ENCODE measurements at places on chromosomes 13 and 19. TPM values are rescaled to one million over a fixed set of nuclear protein-coding genes. Genes with fewer than 3 reads are reported as not detected.

ERVK3-1 gene
- total RNA-seq = 37.4 TPM

APOC4 gene
- total RNA-seq = not detected

GRCh38 chr13:28299916-28300315 is 161.6 kb downstream of the PAN3 start:
- no peak for DNase-seq

CLASRP gene
- total RNA-seq = 119 TPM

PPM1N gene
- 3.5 TPM for total RNA-seq

GRCh38 chr13:77389625-77390000 is 62.7 kb upstream of the MYCBP2 start:
- DNase-seq = no peak

DNA sequence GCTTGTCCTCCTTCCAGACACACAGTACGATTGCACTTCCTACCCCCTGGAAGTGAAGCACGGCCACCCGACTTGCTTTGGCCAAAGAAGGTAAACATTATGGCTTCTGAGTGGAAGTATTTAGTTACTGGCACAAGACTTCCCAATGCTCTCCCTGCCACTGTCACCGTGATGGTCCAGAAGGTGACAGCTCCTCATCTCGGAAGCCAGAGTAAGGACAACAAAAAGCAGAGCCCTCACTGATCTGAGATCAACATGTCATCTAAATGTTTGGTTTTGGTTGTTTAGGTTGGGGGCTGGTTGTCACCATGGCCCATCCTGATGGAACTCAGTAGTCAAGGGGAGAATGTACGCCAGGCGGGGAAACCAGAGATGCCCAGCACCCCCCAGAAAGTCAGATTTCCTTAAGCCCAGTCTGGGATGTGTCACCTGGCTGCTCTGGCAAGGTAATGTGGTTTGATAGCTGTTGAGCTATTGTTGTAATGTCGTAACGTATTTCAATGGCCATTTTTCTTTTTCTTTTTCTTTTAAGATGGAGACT is 170.1 kb upstream of the ZNF536 start:
- DNase-seq = no peak

DNA sequence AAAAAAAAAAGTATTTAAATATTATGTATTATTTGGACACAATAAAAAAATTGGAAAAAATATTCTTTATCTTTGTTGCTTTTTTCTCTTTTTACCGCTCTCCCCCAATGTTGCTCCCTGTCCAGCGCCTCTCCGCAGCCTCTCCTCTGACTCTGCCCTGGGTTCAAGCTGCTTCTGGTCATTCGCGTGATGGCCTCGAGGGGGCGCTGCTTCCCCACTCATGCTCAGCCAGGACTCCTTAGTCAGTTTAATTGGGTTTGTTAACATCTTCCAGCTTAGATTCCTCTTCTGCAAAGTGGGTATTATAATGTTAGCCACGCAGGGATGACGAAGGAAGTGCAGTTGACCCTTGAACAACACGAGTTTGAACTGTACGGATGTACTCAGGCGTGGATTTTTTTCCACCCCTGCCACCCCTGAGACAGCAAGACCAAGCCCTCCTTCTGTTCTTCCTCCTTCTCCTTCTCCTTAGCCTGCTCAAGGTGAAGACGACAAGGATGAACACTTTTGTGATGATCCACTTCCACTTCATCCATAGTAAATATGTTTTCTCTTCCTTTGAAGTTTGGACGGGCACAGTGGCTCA is 4.9 kb upstream of the NWD1 start:
- no peak for DNase-seq

ZNF571 gene
- 3.0 TPM for total RNA-seq

DNA sequence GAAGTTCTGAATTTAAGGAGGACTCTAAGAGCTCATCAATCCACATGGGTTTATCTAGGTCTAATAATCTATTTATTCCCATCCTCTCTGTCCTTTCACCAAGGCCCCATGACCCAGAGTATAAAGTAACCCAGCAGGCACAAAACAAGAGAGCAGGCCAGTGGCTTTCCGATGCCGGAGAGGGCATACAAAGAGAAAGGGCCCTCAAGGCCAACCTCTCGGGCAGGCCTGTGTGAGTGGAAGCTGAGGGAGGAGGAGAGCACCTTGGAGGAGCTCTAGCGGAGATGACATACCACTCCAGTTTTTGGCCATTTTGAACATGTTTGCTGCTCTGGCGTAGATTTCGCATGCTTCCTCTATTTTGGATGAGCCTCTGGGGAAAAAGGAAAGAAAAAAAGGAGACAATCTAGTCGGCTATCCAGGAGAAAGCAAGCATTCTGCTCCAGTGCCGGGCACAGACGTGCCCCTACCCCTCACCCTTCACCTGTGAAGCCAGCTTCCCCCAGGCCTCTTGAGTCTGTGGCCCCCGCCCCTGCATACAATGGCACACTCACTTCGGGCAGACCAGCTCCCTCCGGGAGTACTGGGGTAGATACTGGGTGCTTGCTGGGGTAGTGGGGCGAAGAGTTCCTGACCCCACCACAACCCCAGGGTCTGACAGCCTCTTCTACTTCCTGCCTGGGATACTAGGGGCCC is 11.6 kb downstream of the NAPA start:
- no peak for DNase-seq

- DNase-seq = no peak
Measured at GRCh38 chr13:36337938-36338641, 8.1 kb downstream of the SPART start.
